ENCODE measurements at places on chromosomes 6 and 20.

- no peak for DNase-seq
Measured at GRCh38 chr6:139539852-139540251, 165.4 kb upstream of the CITED2 start.

DNA sequence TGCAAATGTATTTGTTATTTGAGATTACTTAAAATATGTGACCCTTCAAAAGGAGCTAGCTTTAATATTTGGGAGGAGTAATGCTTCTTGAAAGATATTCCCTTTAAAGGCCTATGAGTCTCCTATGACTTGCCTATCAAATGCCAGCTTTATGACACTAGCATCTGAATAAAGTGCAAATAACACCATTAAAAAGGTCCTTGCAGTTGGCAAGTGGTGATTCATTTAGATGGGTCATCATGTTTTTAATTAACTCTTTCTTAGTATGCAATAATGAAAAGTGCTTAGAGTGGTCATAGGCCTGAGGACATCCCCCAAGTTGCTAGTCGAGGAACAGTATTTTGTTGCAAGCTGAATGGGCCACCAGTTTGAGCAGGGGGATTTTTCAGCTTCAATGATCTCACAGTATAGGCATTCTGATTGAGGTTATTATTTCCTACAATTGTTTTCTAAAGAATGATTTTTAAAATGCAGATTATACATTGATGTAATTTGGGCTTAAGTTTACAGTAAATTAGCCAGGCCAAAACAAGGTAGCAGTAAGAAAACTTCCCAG lies 3.7 kb upstream of the CD2AP start:
- DNase-seq, result no peak

- no peak for DNase-seq
Measured at GRCh38 chr6:145960918-145961589, 3.1 kb downstream of the SHPRH start.

- DNase-seq, result no peak
Measured at GRCh38 chr6:145507239-145507638, 228.1 kb downstream of the EPM2A start.
